ENCODE measurements at places on chromosomes 4 and X. TPM values are rescaled to one million over a fixed set of nuclear protein-coding genes. Genes with fewer than 3 reads are reported as not detected.

GABRA4 gene
- not detected for total RNA-seq

HELQ gene
- total RNA-seq: 14.1 TPM

CCKAR gene
- not detected for total RNA-seq

HOPX gene
- 2.6 TPM for total RNA-seq

NUDT10 gene
- total RNA-seq: 0.09 TPM

PPBP gene
- total RNA-seq: not detected

KIF4A gene
- 29.6 TPM for total RNA-seq

AMBN gene
- not detected for total RNA-seq

CYSLTR1 gene
- not detected for total RNA-seq

HERC3 gene
- total RNA-seq: 13.1 TPM

RENBP gene
- total RNA-seq: 27.4 TPM

CT45A1 gene
- total RNA-seq: not detected

FGF13 gene
- total RNA-seq: 17.9 TPM

ZAR1 gene
- total RNA-seq: not detected

USP17L29 gene
- not detected for total RNA-seq

REPS2 gene
- total RNA-seq: 6.5 TPM

PNMA3 gene
- 0.09 TPM for total RNA-seq

CXCL5 gene
- 0.23 TPM for total RNA-seq

UGT2B11 gene
- total RNA-seq: not detected

FAM47E gene
- total RNA-seq: 0.14 TPM

CFAP47 gene
- total RNA-seq: not detected

XPNPEP2 gene
- not detected for total RNA-seq

FGFRL1 gene
- total RNA-seq: 20.8 TPM

HSD17B13 gene
- total RNA-seq: not detected

FAM114A1 gene
- 141 TPM for total RNA-seq

XKRX gene
- 0.05 TPM for total RNA-seq

SORCS2 gene
- 0.05 TPM for total RNA-seq

LRPAP1 gene
- total RNA-seq: 175 TPM

P2RY8 gene
- total RNA-seq: 0.17 TPM

ZFP92 gene
- total RNA-seq: 0.51 TPM

PSAPL1 gene
- total RNA-seq: not detected

DCX gene
- not detected for total RNA-seq

LUZP4 gene
- not detected for total RNA-seq

CLGN gene
- total RNA-seq: 0.51 TPM

ATOH1 gene
- not detected for total RNA-seq

AWAT1 gene
- not detected for total RNA-seq

USP26 gene
- not detected for total RNA-seq

HTN3 gene
- not detected for total RNA-seq

ZNF630 gene
- total RNA-seq: 1.5 TPM

SHOX gene
- total RNA-seq: not detected

SLC9A7 gene
- total RNA-seq: 16.5 TPM

ALB gene
- total RNA-seq: 0.19 TPM

SRPX2 gene
- total RNA-seq: 22.0 TPM

NLGN3 gene
- total RNA-seq: 0.09 TPM

Data from dermis blood vessel endothelial cell (primary cell).